ENCODE measurements at places on chromosomes 16 and 17.

- peak; percentile 62 for DNase-seq
Measured at GRCh38 chr17:79776376-79777119, 1.4 kb upstream of the CBX2 start.

- peak; percentile 50 for DNase-seq
Measured at GRCh38 chr16:3401719-3402397, 843 bp downstream of the ZNF174 start.

- DNase-seq = no peak
Measured at GRCh38 chr17:48500435-48501426, 30.1 kb downstream of the HOXB1 start.

- peak; percentile 39 for DNase-seq
Measured at GRCh38 chr17:61352781-61353491, 46.7 kb upstream of the TBX2 start.

DNA sequence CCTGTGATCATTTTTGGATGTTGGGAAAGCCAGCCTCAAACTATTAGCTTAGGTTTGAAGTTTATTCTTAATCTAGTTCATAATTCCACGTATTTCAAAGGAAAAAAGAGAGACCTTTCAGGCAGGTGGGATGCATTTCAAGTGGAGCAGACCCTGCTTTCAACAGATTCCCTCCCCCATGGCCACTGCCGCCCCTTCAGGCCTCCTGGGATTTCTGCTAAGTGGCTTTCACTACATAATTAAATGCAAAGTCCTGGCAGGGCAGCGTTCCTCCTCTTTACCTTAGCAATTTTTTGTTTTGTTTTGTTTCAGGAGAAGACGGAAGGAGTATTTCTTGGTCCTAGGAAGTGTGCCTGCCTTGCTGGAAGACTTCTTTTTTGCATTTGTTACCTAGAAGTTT, 36.6 kb downstream of the MAF start:
- DNase-seq = peak; percentile 49

- no peak for DNase-seq
Measured at GRCh38 chr16:77585379-77586251, 136.7 kb upstream of the NUDT7 start.

DNA sequence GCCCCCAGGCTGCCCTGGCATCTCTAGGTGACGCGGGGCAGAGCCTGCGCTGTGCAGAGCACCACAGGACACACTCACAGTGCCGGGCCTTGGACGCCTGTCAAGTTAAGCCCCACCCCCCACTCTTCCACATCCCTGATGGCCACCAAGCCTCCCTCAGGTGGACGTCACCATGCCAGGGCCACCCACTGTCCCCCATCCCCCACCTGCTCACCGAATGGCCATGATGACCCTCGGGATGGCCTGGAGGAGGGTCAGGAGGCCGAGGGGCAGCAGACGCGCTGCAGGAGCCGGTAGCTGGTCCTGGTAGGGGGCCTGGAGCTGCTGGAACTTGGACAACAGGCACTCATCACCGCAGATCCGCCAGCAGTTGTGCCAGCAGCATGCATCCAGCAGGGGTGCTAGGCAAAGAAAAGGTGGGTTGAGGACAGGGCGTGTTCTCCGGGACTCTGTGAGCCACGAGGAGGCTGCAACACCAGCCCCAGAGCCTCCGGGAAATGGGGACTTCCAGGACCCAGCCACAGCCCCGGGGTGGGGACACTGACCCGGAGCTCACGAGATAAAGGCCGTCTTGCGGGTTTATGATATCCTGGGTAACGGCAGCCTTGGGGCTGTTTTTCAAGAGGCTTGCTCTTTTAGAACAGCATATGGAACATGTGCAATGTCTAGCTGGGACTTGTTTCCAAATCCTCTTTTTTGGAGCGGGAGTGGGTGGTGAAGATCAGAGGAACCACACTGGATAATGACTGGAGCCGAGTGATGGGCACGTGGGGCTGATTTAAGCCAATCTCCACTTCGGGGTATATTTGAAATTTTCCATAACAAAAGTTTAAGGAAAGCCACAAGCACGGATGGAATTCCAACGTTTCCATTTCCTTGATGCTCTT, 11.4 kb downstream of the C16orf95 start:
- peak; percentile 28 for DNase-seq

GRCh38 chr17:17422641-17423040, 54.2 kb upstream of the MED9 start:
- DNase-seq = no peak

DNA sequence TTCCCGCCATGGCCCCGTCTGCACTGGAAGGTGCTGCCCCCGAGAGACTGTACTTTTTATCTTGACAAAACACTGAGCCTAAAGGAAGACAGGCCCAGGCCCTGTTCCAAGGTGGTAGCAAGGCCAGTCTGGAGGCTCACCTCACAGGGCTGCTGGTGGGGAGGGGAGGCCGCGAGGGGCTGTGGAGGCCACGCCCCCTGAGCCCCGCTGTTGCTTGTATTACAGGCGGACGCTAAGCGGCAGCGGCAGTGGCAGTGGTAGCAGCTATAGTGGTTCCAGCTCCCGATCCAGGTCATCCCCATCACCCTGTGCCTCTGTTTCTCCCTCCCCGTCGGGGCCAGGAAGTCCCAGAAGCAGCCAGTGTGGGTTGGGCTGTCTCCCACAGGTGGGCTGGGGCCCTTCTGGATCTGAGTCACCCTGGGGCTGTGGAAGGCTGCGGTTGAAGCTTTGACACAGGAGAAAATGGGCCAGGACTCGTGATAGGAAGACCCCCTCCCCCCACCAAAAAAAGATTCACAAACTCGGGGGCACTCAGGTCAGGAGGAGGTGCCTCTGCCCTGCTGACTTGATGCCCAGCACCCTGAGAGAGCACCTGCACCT, 13.3 kb upstream of the IL17C start:
- no peak for DNase-seq

GRCh38 chr16:23317266-23317661, 15.2 kb downstream of the SCNN1B start:
- no peak for DNase-seq

- DNase-seq = no peak
Measured at GRCh38 chr17:46047856-46048255, 48.8 kb downstream of the STH start.

DNA sequence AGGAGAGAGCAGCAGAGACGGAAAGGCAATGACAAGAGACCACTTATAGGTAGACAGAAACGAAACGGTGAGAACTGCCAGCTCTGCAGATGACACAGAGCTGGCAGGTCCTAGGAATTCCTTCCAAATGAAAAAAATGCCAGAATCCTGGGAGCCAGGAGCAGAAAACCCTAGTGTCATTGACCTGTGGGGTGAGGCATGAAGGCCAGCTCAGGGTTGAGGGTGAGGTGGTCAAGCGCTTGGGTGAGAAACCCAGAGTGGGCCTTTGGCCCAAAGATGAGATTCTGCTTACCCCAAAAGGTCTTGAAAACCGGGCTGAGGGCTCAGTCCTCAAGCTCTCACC, 9.2 kb downstream of the HIC1 start:
- no peak for DNase-seq

GRCh38 chr16:24013864-24014645, 178.3 kb downstream of the PRKCB start:
- no peak for DNase-seq

GRCh38 chr17:17565471-17566339, 25.8 kb downstream of the PEMT start:
- DNase-seq = no peak

- no peak for DNase-seq
Measured at GRCh38 chr16:54135361-54136275, 151.0 kb downstream of the IRX3 start.

DNA sequence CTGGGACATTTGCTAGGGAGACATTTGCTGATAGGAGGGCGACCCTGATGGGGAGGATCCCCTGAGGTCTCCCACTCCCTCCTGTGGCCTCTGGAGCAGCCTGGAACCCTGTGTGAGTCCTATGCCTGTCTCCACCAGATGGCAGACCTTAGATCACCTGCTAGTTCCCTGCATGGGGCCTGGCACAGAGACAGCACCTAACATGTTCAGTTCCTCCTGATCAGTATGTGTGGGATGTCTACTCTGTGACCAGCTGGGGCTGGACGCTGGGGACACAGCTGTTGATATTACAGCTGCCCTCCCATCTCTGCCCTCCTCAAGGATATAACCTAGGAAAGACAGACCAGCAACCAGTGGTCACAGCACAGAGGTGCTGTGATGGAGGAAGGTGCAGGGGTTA, 1.1 kb upstream of the ADCY7 start:
- DNase-seq = no peak

- DNase-seq = no peak
Measured at GRCh38 chr17:64534187-64534586, 27.4 kb downstream of the CEP95 start.

- no peak for DNase-seq
Measured at GRCh38 chr16:84082835-84083569, 33.7 kb downstream of the MBTPS1 start.

DNA sequence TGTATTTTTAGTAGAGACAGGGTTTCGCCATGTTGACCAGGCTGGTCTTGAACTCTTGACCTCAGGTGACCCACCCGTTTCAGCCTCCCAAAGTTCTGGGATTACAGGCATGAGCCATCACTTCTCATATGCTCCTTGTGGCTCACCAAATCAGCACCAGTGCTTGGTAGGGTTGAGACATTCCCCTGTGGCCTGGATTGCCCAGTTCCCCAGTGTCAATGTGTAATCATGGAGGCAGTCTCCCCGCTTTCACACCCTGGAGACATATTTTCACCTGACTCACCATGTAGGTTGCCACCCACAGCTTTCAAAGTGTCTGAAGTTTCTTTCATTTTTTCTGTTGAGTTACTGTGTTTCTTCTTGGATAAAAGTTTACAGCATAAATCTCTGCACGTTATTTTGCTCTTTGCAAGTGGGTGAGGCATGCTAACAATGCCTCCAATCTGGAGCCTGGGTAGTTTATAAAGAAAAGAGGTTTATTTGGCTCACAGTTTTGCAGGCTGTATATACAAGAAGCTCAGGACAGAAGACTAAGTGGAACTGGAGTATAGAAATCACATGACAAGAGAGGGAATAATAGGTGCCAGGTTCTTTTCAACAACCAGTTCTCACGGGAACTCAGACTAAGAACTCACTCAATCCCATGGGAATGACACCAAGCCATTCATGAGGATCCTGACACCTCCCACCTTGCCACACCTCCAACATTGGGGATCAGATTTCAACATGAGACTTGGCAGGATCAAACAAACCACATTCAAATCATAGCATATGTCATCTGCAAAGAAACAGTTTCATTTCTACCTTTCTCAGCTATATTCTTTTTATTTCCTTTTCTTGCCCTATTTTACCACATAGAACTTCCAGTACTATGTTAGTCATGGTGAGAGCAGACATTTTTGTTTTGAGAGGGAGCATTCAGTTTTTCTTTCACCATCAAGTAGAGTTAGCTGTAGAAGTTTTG, 113.2 kb downstream of the PHKB start:
- DNase-seq = peak; percentile 5

DNA sequence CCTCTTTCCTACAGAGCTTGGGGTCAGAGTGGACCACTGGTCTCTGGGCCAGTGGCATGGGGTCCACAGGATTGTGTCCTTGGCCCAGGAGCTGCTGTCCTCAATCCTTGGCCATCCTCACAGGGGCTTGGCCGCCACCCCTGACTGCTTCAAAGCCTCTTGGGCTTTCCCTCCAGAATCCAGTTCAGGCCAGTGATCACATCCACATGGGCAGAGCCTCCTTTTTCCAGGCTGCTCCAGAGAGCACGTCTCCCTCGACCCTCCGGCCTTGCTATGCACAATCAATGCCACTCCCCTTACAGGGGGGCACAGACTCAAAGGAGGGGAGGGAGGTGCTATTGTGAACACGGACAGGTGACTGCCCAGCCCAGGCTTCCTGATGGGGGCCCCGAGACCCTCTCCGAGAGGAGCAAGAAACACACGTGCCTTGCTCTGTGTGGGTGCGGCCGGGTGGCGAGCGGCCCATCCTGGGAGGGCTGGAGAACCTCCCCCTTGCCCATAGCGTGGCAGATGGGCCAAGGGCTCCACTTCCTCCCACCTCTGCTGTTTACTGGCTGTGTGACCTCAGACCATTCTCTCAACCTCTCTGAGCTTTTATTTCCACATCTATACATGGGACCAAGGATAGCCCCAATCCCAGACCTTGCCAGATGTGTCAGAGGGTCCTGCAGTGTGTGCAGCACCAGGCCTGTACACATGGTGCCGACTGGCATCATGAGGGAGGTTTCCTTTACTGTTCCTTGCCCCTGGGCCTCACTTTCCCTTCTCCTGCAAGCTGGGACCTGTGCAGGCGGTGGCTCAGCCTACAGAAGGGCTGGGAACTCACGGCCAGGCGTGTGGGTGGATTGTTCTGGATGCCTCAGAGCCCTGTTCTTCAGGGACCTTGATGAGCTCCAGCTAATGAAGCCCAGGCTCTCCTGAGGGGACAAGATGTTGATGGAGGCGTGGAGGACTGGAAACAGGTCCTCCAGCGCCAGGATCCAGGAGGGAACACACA, 229.0 kb upstream of the GSE1 start:
- DNase-seq = no peak

DNA sequence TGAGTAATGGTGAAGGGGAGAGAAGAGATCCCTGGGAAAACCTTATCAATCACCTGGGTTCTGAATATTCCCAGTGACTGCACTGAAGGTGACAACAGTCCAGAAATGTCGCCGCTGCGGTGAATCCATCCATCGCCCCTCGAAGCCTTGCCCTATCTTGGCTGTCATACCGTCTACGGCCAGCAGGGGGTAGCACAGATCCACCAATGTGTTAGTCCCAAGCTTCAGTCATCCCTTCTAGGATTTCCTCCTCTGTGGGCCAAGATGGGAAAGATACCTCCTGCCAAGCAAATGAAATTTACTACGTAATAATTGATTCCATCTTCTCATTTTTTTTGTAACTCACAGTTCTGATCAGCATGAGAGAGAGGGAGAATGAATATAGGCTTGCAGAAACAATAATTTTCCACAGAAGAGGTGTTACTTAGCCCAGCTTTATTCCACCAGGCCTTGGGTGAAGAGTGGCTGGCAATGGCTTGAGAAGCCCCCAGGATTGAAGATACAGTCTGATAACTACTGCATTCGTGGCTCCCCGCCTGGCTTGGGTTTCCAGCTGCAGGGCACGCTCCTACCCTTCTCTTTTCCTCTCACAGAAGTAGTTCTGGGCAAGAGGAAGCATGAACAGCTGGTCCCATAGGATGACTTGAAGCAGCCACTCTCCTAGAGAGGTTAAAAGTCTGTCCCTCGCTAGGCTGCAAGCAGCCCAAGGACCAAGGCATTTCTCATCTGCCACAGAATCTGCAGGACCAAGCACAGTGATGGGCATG, 2.6 kb upstream of the FMNL1 start:
- DNase-seq = peak; percentile 86

- peak; percentile 15 for DNase-seq
Measured at GRCh38 chr17:8176998-8177731, 985 bp upstream of the TMEM107 start.

- DNase-seq = no peak
Measured at GRCh38 chr17:11707586-11707985, 109.3 kb downstream of the DNAH9 start.

GRCh38 chr16:77663711-77664110, 58.6 kb upstream of the NUDT7 start:
- no peak for DNase-seq

DNA sequence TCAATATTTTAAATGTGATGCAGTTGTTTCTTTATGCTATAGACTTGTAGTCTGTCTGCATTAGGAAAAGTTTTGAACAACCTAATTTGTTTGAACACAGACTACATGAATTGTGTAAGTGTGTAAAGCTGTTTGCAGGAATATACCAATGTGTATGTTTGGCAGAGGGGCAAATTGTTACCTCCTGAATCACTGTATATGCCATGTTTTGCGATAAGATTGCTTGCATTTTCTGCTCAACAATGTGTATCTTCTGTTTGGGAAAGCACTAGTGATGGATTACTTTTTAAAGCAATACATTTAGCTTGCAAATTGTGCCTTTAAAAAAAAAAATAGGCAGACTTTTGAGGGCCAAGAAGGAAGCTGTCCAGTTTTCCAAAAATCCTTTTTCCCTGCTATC, 14.6 kb downstream of the RBBP6 start:
- DNase-seq = no peak

GRCh38 chr17:60926466-60927183, 249.0 kb downstream of the BCAS3 start:
- no peak for DNase-seq

All from neural progenitor cell (in vitro differentiated cells).